CD4-positive, alpha-beta T cell treated with Interleukin-4 for 1 hour (primary cell): ENCODE measurements at places on chromosomes 2 and 18.

DNA sequence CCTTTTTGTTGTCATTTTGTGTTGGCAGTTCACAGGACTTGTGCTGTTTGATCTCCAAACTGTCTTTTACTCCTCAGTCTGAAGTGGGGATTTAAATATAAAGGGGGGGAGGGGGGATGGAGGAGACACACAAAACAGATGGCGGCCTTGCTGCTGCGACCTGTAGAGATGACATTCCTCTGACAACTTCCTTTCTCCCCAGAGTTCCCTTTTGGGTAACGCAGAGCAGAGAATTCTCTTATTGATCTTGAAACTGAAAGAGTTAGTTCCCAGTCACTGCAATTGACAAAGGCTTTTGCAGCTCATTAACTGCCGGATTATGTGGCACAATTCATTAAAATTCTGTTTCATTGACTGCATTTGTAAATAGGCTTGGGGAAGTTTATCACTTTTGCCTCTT lies 279.3 kb downstream of the TSN start:
- DNase-seq, result no peak

DNA sequence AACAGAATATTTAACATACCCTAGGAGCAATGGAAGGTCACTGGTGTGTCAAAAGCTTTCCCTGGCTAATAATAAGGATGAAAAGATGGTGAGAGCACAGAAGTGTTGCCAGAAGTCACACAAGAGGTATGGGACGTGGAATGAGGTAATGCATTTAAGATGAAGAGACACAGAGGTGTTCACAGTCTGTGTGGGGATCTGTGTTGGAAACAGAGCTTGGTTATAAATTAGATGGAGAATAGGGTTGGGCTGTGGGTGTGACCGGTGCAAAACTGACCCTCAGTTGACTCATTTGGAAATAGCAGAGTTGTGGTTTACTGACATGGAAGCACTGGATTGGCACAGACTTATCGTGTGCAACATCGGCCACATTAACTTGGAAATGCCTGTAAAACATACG lies 372.5 kb downstream of the SATB2 start:
- DNase-seq, result no peak

- DNase-seq, result no peak
Measured at GRCh38 chr2:121965661-121966060, 210.2 kb downstream of the TSN start.

DNA sequence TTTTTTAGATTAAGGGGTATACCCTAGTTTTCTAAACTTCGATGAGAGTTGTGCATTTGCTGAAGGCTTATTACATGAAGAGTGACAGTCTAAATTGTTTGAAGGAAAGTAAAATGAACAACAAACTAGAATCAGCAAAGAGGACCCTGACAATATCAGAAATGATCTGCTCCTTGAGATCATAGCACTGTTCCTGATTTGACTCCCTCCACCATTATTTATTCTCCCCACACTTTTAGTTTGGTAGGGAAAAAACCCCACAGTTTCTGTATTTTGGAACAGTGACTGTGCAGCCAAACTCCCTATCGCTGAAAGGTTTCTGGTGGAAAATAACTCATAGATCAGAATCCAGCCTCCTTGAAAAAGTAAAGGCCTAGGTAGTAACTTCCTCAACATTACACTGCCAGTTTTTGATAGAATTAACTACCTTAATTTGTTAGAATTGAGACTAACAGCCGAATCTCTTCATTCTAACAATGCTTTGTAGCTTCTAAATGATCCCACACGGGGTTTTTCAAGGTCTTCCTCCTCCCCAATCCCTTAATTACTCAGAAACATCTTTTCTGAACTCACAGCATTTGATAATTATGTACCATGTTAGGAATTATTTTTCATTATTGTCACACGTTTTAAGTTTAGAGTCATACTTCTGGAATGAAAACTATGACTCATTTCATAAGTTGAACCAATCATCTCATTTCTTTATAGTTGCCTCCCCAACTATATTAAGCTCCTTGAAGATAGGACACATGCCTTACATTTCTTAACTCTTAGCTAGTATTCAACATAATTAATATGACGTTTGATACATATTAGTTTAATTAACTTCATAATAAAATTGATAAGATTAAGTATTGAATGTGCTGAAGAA lies 2.9 kb downstream of the MYL12A start:
- peak; percentile 53 for DNase-seq

GRCh38 chr2:7937082-7937481 lies 744.8 kb upstream of the ID2 start:
- DNase-seq, result no peak

DNA sequence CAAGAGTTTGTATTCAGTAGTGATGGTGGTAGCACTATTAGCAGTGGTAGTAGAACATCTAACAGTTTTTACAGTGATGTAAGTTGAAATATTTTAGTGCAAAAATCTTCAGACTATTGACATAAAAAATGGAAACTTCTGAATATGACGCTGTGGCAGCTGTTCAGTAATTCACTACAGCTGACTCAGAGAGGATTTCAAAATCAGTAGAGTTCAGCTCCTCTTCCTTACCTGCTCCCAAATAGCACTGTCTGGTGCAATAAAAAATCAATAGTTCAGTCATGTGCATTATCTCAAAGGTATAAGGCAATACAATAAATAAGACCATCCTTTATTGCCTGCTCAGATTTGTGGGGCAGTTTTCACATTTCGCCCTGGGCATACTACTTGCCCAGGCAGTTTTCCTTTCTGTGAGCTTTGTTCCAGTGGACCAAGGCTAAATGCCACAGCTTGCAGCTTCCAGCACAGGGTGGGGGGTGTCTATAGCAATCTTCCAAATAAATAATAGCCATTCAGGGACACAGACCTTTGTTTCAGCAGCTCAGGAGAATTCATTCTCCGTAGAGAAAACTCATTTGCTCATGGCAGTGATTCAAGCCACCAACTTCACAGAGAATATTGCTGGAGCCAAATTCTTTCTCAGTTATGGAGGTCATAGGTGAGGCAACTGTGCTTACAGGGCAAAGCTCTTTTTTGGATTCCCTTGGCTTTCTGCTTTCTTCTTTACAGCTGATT lies 33.9 kb upstream of the GORASP2 start:
- no peak for DNase-seq

- no peak for DNase-seq
Measured at GRCh38 chr18:31723990-31724711, 36.5 kb downstream of the SLC25A52 start.

DNA sequence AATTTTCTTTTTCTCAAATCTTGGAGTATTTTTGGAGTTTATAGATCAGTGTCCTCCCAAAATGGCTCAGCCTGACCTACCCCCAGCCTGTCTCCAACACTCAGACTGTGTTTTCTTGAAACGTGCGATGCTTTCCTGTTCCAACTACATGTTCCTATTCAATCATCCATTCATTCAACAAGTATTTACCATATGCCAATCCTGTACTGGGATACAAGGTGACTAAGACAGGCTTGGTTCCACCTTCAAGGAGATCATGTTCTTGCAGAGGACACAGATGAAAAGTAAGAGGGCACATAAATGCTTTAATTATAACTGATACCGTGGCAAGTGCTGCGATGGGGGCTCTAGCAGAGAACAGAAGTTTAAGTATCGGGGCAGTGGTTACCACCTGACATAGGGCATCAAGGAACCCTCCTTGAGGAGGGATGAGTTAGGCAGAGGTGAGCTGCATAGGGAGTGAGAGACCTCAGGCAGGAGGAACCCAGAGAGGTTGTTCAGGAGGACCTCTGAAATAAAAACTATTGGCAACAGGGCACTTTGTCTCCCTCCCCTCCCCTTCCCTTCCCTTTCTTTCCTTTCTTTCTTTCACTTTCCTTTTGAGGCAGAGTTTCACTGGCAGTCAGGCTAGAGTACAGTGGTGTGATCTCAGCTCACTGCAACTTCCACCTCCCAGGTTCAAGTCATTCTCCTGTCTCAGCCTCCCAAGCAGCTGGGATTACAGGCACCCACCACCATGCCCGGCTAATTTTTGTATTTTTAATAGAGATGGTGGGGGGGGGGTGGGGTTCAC lies 469.0 kb downstream of the EPHA4 start:
- DNase-seq, result no peak

- no peak for DNase-seq
Measured at GRCh38 chr2:85796341-85797262, 42.8 kb downstream of the ATOH8 start.

GRCh38 chr2:206023183-206023582 lies 62.8 kb downstream of the INO80D start:
- no peak for DNase-seq

DNA sequence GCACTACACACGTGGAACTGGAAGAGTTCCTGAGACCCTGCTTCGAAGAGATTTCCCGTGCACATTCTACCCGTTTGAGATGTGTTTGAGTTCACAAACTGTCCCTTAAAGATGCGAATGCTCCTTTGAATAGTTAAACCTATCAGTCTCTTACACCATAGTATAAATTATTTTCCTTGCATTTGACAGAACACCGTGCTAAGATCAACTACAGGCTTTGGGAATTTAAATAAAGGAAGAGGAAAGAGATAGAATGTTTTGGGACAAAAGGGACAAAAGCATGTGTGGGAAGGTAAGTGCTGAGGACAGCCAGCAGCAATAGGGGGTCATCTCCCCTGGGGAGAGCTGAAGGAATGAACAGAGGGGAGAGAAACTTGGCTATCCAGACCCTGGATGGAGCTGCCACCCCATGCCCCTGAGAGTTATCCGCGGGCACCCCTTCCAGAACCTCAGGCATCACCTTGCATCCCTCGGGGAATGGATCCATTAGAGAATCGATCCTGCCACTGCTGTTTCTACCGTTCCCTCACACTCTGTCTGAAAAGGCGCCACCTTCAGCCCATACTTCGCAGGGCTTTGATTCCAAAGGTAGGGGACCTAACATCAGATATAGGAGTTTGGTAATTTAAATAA lies 888 bp upstream of the ADCY3 start:
- DNase-seq, result no peak

GRCh38 chr2:99810225-99810624 lies 320.4 kb upstream of the REV1 start:
- DNase-seq, result no peak

GRCh38 chr2:66469214-66469902 lies 34.4 kb downstream of the MEIS1 start:
- DNase-seq, result no peak

DNA sequence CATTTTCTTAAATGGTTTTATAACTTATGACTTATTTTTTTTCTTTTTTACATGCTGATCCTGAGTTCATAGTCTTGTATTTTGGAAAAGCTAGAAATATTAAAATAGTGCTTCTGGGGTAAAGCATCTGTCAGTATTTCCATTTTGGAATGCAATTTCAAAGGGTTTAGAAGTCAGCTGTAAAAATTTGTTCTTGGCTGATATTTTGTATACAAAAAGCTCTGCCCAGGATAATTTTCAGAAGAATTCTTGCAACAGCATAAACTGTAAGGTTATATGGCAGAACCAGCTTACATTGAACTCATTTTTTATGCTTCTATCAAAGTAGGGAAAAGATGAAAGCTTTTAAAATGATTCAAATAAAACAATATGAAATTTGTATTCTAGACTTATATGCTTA lies 97.4 kb downstream of the DIS3L2 start:
- DNase-seq, result no peak

DNA sequence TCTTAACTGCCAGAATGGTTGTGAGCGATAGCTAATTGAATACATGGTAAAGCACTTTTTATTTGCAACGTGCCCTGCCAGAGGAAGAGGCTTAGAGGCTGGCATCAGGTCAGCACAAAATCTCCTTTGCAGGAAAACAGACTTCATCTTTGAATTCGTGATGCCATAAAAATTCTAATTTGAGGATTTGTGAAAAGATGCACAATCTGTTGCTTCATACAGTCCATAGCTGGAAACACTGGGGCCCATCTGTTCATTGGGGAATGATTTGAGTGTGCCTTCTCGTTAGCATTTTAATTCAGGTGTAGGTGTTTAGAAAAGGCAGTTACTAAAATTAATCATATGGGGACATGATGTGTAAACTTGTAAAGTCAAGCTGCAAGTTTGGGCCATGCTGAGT lies 876.0 kb downstream of the SLC4A3 start:
- DNase-seq, result no peak

DNA sequence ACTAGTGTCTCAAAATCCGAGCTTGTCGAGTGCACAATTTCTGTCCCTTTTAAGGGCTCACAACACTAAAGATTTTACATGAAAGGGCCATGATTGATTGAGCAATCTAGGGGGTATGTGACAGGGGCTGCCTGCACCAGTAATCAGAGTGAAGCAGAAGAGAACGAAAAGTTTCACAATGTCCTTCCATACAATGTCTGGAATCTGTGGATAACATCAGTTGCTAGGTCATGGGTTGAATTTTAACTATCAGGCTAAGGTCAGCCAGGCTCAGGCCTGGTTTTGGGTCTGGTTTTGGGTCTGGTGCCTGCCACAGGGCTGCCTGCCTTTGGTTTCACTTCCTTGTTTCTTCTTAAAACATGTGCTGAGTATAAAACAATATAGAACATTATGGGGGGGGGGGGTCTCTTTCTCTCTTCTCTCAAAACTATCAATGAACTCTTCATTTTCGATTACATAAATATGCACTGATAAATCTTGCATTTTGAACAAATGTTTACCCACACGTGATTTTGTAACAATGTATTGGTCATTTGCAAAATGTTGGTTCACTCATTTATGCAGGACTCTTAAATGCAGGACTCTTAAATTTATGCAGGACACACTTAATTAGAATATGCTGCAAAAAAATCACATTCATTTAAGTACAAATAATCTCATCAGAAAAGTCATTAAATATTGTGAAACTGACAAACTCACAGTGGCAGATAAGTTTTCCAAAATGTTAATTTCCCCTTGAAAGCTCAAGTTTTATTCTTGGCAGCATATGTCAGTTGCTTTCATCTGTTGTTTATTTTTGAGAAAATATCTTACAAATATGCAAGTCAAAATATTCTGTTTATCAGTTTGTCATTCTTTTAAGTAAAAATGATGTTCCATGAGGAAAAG lies 290.5 kb upstream of the KYNU start:
- peak; percentile 17 for DNase-seq

GRCh38 chr2:208827109-208827508 lies 420.5 kb downstream of the PTH2R start:
- no peak for DNase-seq

- no peak for DNase-seq
Measured at GRCh38 chr2:45299361-45299760, 290.1 kb upstream of the SIX2 start.

DNA sequence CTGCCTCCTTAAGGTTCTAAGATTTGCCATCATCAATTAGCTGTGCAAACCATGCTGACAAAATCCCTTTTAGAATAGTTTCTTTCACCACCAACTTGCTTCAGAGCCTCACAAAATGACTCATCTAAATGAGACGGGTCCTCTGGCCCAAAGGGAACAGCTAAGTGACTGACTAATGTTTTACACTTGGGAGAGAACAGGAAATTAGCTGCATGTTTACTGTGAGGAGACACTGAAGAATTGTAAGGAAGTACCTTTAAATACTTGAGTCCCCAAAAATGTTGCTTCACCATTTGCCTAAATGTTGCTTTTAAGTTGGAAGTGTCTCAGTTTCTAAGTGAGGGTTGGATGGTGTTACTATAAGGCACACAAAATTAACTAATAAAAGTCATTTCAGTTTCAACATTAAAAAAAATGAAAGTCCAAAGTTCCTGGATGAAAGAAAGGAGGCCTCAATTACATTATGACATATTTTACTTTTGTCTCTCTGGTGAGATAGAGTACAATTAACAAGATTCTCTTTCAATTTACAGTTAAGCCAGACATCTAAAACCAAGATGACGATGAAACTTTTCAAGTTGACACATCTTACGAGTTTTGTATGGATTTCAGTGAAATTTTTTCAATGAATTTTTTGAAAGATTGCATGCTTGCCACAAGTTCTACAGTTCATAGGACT lies 229.1 kb upstream of the FN1 start:
- peak; percentile 32 for DNase-seq
